ENCODE measurements at places on chromosomes 1 and 21.

GRCh38 chr1:234619794-234620247 lies 9.8 kb upstream of the IRF2BP2 start:
- H3K36me3 ChIP-seq, result no peaks in the 10 kb centered on the region
- peaks cover 18% of the 10 kb centered on the region for H3K4me1 ChIP-seq
- no peak for DNase-seq
- no peaks in the 10 kb centered on the region for H3K27me3 ChIP-seq
- H3K4me3 ChIP-seq, result no peak overlapping the region

- DNase-seq, result no peak
- H3K36me3 ChIP-seq, result no peaks in the 10 kb centered on the region
- H3K4me3 ChIP-seq, result no peak overlapping the region
- no peak overlapping the region for H3K27ac ChIP-seq
These were observed 174.5 kb downstream of the DISC1 start for GRCh38 chr1:231801042-231801585.

- peak overlapping the region; percentile 86 for H3K4me3 ChIP-seq
- H3K27ac ChIP-seq, result peak overlapping the region; percentile 41
- H3K27me3 ChIP-seq, result no peaks in the 10 kb centered on the region
- H3K36me3 ChIP-seq, result no peaks in the 10 kb centered on the region
These were observed 800 bp downstream of the HIPK1 start for GRCh38 chr1:113929750-113930498.

DNA sequence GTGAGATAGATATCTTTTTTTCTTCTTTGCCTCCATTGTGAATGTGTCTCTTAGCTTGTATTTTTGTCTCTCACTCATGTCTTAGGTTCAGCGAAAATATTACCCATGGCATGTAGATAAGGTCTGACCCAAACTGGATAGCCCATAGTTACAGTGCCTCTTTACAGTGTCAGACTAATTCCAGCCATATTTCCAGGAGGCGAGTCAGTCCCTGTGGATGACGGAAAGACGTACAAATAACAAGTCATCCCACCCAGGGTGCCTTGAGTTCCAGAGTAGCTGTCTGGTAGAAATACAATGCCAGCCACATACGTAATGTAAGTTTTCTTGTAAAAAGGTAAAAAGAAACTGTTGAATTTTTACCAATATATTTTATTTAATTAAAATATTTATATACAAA lies 157.3 kb downstream of the ZNF281 start:
- H3K4me3 ChIP-seq, result no peak overlapping the region
- no peak overlapping the region for H3K27ac ChIP-seq
- no peaks in the 10 kb centered on the region for H3K36me3 ChIP-seq
- H3K4me1 ChIP-seq, result no peaks in the 10 kb centered on the region

GRCh38 chr1:184747089-184747955 lies 7.3 kb downstream of the EDEM3 start:
- H3K27ac ChIP-seq, result no peak overlapping the region
- no peak overlapping the region for H3K4me3 ChIP-seq
- H3K4me1 ChIP-seq, result peaks cover 39% of the 10 kb centered on the region
- no peak for DNase-seq
- no peaks in the 10 kb centered on the region for H3K27me3 ChIP-seq

GRCh38 chr1:65539266-65540131 lies 119.0 kb downstream of the LEPR start:
- H3K4me1 ChIP-seq, result no peaks in the 10 kb centered on the region
- no peak overlapping the region for H3K4me3 ChIP-seq
- no peak overlapping the region for H3K27ac ChIP-seq
- peaks cover 46% of the 10 kb centered on the region for H3K27me3 ChIP-seq

- no peak for DNase-seq
- H3K27me3 ChIP-seq, result no peaks in the 10 kb centered on the region
- no peak overlapping the region for H3K27ac ChIP-seq
- H3K4me3 ChIP-seq, result no peak overlapping the region
- no peaks in the 10 kb centered on the region for H3K36me3 ChIP-seq
These were observed 93.9 kb downstream of the GLIS1 start for GRCh38 chr1:53644909-53645689.

GRCh38 chr1:219659005-219659600 lies 46.2 kb upstream of the ZC3H11B start:
- H3K27me3 ChIP-seq, result no peaks in the 10 kb centered on the region
- no peak for DNase-seq
- H3K27ac ChIP-seq, result no peak overlapping the region
- H3K36me3 ChIP-seq, result no peaks in the 10 kb centered on the region
- peaks cover 23% of the 10 kb centered on the region for H3K4me1 ChIP-seq

Measured in PC-3 (cell line).